ENCODE measurements at places on chromosomes 3 and 15.

- no peak for DNase-seq
These were observed 36.3 kb upstream of the PCOLCE2 start for GRCh38 chr3:142925140-142925539.

- DNase-seq, result no peak
These were observed 90.5 kb downstream of the LPP start for GRCh38 chr3:188244395-188244861.

GRCh38 chr3:148791920-148792319 lies 35.7 kb upstream of the CPB1 start:
- no peak for DNase-seq

- no peak for DNase-seq
These were observed 216.5 kb downstream of the SNRPN start for GRCh38 chr15:25171111-25171811.

DNA sequence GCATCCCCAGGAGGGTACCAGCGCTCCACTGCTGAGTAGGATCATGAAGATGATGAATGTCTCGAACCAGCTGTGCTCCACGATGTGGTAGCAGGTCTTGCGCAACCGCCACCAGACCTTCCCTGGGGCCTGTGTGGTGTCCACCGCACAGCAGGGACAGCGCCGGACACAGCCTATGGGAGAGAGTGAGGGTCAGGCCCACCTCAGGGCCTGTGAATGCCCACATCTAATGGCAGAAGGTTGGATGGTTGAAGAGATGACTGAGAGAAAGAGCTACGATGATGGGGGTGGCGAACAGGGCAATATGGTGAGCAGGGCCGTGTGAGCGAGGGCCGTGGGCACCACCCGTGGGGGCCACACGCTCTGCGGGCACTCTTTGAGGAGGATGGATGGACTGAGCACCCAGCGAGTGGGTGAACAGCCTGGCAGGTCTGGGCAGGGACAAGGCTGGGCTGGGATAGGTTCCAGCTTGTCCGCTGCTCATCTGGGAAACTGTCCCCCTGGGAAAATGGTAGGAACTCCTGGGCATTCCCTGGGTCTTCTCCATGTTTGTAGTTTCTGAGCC lies 74.1 kb downstream of the SCN5A start:
- DNase-seq, result no peak

DNA sequence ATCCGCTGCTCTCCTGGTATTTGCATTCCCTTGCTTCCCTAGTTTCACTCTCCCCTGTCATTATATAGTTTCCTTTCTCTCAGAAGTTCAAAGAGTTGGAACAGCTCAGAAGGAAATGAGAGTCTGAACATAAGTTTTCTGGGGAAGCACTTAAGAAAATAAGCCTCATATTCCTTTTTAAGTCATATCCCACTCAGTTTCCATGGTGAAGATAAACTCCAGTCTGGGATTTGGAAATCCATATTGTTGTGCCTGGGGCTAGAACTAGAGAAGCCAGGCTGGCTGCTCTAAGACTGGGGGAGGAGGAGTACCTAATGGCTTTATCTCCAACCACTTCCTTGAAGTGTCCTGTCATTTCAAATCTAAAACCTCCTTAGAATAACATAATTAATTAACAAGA lies 134.2 kb upstream of the ALCAM start:
- DNase-seq, result no peak

DNA sequence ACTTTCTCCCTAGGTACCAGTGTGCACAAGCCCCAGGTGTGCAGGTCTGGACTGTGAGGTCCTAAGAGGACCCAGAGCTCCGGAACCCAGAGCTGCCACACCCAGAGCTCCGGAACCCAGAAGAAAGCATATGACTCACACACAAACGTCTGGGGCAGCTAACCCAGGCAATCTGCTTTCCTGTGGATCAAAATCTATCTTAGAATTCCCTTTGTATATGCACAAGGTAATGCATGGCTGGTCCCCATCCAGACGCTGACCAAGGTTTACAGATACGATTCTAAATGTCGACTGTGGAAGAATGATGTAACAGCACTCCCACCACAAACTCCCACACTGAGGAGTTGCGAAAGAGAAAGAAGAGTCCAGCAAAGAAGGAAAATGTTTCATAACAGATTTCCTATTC lies 15.7 kb downstream of the KCNMB2 start:
- DNase-seq, result no peak

- DNase-seq, result no peak
These were observed 73.1 kb upstream of the UMPS start for GRCh38 chr3:124657138-124657537.

- DNase-seq, result no peak
These were observed 45.4 kb downstream of the ZDHHC19 start for GRCh38 chr3:196165850-196166249.

GRCh38 chr3:72191209-72191960 lies 406.4 kb upstream of the PROK2 start:
- DNase-seq, result no peak

GRCh38 chr3:99940350-99940749 lies 122.7 kb downstream of the CMSS1 start:
- DNase-seq, result no peak

- peak; percentile 69 for DNase-seq
These were observed 16.5 kb upstream of the CYP11A1 start for GRCh38 chr15:74383695-74384565.

DNA sequence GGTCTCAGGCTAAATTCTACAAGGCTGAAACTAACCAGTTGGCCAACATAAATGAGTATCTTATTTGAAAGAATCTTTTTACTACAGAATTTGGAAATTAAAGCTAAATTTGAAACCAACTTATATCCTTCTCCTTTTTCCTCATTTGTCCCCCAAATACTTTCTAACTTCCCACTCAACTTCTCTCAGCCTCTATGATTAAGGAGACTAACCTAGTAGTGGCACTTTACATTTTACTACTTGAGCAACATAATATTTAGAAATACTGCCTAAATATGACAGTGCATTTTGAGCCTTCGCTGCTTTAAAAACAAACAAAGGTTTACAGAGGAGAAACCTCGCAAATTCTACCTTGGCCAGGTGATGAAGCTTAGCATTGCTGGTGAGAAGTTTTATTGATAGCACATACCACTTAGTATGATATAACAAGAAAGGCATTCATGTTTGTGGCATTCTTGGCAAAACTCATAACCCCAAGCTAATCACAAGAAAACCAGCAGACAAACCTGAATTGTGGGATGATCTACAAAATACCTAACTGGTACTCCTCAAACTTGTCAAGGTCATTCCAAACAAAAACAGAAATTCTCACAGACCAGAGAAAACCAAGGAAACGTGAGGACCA lies 432.1 kb upstream of the CFAP20DC start:
- no peak for DNase-seq

GRCh38 chr3:197317250-197317963 lies 19.0 kb upstream of the DLG1 start:
- no peak for DNase-seq

- DNase-seq, result no peak
These were observed 114.7 kb upstream of the TPM1 start for GRCh38 chr15:62927836-62928235.

DNA sequence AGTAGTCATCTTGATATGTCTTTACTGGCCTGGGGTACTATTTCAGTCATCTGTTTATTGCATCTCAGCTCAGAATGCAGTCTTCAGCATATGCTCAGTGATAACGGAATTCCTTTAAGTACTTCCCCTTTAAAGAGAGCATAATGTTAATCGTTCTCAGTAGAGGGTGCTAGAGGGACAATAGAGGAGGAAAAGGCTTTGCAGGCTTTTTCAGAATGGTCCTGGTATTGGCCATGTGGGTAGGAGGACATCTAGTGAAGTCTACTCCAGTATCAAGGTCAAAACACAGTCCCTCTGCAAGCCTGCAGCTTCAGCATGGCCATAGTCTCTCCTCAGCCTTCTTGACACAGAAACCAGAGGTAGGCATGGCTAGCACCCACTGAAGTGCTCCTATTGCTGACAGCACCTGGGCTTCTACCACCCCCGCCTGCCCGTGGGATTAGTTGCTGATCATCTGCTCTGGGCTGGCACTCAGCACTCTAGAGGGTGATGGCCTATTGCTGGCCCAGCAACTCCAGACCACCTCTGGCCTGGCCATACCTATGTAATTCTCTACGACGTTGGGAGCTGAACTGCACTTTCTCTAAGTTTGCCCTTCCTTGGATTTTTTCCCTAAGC lies 65.4 kb downstream of the KCNH8 start:
- no peak for DNase-seq

DNA sequence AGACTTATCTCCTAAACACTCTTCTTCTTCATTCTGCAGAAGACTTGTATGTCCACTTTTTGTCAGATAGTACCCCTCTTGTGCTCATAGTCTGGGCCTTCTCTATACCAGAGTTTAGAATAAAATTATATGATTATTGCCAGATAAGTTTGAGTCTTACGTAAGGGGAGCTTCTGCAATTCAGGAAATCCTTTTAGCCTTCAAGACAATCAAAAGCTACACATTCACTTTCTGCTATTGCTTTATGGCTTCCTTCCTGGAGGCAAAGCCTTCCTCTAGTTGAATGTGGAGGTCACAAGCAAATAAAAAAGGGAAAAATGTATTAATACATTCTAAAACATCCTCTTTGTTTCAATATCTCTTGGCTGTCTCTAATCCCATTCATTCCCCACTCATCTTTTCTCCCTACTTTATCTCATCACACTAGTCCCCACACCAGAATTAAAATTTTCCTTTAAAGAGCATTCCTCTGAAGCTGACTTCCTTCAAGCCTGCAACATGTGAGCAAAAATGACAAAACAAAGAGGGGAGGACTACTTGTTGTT lies 186.8 kb downstream of the CPNE4 start:
- no peak for DNase-seq

DNA sequence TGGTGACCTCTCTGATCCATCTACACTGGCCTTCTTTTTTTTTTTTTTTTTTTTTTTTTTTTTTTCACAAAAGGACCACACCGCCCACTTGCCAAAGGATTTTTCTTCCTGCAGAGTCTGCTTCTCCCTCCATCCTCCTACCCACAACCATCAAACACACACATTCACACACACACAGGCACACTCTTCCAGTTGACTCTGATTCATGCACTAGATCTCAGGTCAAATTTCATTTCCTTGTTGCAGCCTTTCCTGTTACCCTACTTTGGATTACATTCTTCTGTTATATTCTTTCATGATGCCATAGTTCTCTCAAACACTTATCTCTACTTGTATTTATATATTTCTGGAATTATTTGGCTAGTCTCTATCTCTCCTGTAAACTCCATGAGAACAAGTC lies 133.9 kb downstream of the STAC start:
- DNase-seq, result no peak

Measured in CD4-positive, alpha-beta T cell treated with Interleukin-6 for 4 hours (primary cell).